ENCODE measurements at places on chromosomes 5 and 9.

- DNase-seq: no peak
Measured at GRCh38 chr5:138476918-138477317, 11.6 kb downstream of the EGR1 start.

- no peak for DNase-seq
Measured at GRCh38 chr5:7364226-7364875, 31.6 kb upstream of the ADCY2 start.

DNA sequence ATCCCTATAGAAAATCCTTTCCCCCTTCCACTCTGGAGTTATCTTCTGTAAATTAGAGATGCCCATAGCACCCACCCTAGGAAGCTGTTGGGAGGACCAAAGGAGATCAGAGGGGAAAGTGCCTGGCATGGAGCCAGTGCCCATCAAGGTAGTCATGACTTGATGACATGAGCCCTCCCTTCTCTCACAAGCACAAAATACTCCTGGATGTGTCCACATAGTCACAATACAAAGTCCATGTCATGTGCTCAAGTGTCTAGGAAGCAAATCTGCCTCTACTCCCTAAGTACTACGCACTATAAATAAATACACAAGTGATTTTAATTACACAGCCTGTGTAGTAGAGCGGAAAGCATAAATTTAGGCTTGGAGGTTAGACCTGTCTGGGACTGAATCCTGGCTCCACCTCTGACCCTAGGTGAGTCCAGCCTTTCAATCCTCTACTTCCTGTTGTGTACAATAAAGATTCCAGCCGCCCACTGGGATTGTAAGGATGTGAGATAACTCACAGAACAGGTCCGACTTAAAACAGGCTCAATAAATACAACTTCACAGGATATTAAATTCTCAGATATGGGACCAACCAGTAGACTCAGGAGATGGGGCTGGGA, 30.6 kb downstream of the TTC39B start:
- no peak for DNase-seq

- no peak for DNase-seq
Measured at GRCh38 chr9:85228111-85228855, 513.5 kb downstream of the AGTPBP1 start.

GRCh38 chr9:7967093-7967827, 167.7 kb upstream of the DMAC1 start:
- DNase-seq: peak; percentile 59

- DNase-seq: no peak
Measured at GRCh38 chr5:148416921-148417320, 33.2 kb downstream of the FBXO38 start.

DNA sequence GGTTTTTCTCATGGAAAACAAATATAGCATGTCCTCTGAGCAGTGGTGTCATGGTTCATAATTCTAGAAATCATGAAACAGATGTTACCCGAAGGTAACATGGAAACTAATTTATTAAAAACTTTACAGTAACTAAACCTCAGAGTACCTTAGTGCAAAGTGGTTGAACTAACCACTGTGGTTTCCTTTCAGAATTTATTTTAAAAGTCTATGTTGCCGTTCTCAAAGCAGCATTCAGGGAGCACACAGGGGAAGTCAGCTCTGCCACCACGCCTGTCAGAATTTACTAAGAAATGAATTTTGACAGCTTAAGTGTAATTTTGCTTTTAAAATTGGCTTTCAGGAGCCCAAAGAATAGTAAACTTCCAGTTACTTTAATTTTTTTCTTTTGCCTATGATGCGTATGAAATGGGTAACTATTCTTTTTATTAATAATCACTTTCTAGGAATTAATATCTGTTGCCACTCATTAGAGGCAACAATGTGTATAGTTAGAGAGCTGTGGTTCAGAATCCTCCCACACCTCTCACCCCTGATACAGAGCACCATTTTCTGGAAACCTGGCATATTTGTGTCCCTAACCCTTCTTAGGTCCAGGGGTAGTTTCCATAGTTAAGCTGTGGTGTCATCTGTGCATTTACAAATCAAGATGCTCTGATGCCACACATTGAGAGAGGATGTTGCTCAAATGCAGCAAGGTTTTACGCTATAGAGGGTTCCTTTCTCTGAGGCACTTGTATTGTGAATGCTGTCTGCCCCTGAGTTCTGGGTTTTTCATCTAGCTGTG, 202.6 kb downstream of the ZSWIM6 start:
- DNase-seq: no peak

DNA sequence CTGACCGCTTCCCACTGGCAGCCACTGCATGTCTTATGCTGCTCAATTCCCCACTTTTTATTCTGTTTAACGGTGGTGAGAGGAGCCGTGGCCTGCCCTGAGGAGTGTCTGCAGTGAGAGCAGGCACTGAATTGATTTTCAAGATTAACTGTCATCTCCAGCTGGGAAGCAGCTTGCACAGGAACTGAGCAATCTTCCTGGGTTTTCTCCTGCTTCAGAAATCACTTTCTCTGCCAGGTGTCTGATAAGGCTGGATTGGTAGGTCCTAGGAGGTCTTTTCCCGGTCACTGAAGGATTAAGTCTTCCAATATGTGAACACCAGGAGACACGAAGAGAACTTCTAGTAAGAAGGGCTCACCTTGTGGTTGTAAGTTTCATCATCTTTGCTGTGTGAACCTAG, 181.1 kb upstream of the RAD23B start:
- DNase-seq: no peak

GRCh38 chr9:129687391-129687790, 21.9 kb downstream of the PRRX2 start:
- no peak for DNase-seq

- no peak for DNase-seq
Measured at GRCh38 chr5:133297293-133297692, 245.5 kb downstream of the HSPA4 start.

DNA sequence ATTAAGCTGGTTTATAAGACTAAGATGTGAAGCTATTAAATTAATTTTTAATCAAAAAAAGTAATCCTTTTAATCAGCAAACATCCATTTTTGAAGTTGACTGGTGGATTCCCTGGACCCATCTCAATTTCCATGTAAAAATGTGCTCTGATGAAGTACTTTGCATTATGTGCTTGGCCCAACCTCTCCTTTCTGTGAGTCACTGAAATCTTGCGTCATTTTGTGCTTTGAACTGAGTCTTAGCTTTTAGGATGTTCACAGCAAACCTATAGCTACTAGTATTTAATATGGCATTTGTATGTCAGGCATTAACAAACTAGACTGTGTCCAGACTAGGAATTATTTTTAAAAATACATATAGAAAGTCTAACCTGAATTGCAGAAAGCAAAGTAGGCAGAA, 55.0 kb upstream of the CDH12 start:
- no peak for DNase-seq

- no peak for DNase-seq
Measured at GRCh38 chr5:160166973-160167623, 47.8 kb upstream of the PWWP2A start.

GRCh38 chr5:61614606-61615005, 282.5 kb downstream of the ZSWIM6 start:
- DNase-seq: no peak

DNA sequence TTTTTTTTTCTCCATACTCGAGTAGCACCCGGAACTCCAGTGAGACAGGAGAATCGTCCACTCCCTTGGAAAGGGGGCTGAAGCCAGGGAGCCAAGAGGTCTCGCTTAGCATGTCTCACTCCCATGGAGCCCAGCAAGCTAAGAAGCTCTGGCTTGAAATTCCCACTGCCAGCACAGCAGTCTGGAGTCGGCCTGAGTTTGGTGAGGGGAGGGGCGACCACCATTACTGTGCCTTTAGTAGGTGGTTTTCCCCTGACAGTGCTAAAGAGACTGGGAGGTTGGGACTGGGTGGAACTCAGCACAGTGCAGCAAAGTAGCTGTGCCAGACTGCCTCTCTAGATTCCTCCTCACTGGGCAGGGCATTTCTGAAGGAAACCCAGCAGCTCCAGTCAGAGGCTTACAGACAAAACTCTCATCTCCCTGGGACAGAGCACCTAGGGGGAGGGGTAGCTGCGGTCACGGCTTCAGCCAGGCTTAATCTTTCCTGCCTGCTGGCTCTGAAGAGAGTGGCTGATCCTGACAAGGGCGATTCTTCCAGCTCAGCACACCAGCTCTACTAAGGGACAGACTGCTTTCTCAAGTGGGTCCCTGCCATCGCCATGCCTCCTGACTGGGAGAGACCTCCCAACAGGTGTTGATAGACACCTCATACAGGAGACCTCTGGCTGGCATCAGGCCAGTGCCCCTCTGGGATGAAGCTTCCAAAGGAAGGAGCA, 414.5 kb upstream of the ZNF608 start:
- DNase-seq: no peak

DNA sequence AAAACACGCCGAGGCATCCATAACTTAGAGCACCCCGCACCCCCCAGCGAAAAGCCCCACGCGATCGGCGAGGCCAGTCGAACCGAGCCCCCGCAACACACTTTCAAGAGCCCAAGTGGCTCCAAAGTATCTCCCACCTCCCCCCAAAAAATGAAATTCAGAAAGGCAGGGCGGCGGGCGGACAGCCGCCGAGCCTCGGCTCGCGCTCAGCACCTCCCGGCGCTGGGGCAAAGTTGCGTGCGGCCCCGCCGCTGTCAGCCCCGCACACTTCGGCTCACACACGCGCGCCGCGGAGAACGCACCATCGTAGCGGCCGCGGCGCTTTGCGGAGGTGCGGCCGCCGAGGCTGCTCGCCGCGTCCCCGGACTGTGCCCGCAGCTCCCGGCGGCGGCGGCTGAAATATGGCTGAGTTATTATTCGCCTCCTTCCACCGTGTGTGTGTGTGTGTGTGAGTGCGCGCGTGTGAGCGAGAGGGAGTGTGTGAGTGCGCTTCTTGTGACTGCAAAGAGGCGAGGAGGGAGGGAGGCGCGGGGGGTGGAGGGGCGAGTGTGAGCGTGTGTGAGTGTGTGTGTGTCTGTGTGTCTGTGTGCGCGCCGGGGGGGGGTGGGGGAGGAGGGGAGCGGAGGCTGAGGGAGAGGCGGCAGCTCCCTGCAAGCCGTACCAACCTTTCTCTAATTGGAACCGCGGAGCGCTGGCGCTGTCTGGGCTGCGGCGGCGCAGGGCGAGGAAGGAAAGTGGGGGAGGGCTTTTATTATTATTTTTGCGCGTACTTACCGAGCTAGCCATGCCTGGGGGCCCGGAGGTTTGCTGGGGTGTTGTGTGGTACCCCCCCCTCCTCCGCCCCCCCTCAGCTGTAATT, 599 bp downstream of the MLLT3 start:
- no peak for DNase-seq

DNA sequence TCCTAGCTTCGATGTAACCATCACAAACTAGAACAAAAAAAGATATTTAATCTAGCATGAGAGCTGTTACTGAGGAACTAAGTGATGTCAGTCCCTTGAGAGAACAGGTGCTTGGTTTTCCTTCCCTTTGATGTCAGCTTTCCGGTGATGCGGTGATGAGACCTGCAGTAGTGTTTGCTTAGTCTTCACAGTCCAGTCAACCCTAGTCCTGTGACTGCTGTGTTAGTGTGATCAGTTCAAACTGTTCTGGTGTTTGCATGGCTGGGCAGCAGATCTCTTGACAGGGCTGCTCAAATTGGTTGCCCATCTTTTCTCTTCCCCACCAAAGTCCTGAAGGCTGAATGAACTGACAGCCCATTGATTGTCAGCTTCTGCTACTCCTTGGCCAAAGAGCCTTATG, 608.6 kb upstream of the DAB2 start:
- DNase-seq: no peak

- DNase-seq: no peak
Measured at GRCh38 chr5:72539038-72539437, 31.8 kb upstream of the ZNF366 start.

GRCh38 chr5:19172926-19173470, 815.0 kb downstream of the CDH18 start:
- no peak for DNase-seq

DNA sequence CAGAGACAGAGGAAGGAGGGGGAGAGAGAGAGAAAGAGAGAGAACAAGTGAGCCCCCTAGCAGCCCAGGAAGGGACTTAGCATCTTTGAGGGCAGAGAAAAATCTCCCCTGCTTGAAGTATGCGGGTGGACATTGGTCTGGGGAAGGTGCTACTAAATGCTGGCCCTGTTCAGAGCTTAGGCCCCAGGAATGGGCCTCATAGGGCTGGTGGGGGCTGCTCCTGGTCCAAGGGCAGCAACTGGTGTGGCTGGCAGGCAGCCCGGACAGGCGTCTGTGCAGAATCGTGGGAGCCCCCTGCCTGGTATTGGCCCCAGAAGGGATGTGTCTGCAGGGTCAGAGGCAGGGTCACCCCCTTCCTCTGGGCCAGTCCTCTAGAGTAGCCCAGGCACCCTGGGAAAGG, 47.8 kb upstream of the SUSD3 start:
- DNase-seq: no peak
